Fibroblast of skin of right biceps (primary cell): ENCODE measurements at places on chromosomes 4 and X.
A peak's percentile ranks its signal among the peaks of the same experiment; 100 is the strongest.

- peak; percentile 45 for DNase-seq
These were observed 104.4 kb upstream of the ARHGAP24 start for GRCh38 chr4:85370400-85371032.

- peak; percentile 30 for DNase-seq
These were observed 171.7 kb upstream of the HCCS start for GRCh38 chrX:10939424-10939823.

DNA sequence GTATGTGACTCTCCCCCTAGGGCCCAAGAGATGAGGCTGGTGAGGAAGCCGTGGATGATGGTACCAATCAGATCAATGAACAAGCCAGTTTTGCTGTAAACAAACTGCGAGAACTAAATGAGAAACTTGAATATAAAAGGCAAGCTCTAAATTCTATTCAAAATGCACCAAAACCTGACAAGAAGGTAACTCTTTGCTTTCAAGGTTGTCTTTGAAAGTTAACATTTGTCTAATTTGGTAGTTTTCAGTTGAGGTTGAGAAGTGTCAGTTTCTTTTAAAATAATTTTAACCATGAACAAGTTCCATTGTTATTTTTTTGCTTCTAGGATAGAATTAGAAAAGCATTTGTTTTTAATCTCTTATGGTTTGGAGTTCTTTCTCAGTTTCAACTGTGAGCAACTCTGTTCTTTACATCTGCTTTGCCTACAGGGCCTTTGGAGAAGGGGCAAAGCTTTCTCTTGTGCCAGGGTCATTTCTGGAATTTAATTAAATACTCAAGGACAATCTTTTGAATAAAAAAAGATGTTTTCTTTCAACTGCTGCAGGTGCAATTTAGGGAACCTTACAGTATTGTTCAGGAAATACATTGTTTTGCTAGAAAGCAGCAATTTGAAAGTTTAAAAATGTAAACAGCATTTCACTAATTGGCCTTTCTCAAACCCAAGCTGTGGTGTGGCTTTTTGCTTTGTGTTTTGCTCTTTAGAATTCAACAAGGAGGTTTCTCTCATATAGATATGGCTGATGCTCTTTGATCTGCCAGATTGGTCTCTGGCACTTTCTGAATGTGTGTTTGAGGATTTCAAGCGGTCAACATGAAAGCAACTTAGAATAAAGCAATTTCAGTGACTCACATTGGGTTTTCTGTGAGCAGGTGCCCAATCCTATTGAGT is 62.9 kb downstream of the LRP2BP start:
- no peak for DNase-seq

DNA sequence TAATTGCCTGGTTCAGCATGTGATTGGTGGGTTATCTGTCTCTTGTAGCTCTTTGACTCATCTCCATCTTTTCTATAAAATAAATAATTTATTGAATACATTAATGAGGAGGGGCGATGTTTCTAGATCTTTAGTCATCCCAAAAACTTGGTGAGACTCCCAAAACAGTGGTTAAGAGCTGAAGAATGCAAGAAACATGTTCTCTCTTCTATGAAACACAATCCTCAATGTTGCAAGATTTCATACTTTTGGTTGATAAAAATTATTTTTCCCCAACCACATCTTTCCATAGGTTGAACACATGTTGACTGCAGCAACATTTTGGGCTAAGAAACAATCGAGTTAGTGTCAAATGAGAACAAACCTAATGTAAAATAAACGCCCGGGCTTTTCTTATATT is 1.2 kb upstream of the TMEM47 start:
- DNase-seq = peak; percentile 83

- peak; percentile 73 for DNase-seq
These were observed at the start of gene BST1 for GRCh38 chr4:15702941-15703403. Gene BST1, plus strand, starts transcription at chr4:15703065. Its CDS starts 80 bp downstream, at chr4:15703145.

- peak; percentile 12 for DNase-seq
These were observed 547 bp upstream of the CLGN start for GRCh38 chr4:140427919-140428471.

DNA sequence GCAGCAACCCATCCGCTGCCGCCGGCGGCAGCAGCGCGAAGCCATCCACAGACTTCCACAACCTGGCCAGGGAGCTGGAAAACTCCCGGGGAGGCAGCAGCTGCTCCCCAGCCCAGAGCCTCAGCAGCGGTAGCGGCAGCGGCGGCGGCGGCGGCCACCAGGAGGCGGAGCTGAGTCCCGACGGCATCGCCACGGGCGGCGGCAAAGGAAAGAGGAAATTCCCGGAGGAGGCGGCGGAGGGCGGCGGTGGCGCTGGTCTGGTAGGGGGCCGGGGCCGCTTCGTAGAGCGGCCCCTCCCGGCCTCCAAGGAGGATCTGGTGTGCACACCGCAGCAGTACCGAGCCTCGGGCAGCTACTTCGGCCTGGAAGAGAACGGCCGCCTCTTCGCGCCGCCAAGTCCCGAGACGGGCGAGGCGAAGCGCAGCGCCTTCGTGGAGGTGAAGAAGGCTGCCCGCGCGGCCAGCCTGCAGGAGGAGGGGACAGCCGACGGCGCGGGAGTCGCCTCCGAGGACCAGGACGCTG is 4.9 kb downstream of the PRDM8 start:
- peak; percentile 85 for DNase-seq

DNA sequence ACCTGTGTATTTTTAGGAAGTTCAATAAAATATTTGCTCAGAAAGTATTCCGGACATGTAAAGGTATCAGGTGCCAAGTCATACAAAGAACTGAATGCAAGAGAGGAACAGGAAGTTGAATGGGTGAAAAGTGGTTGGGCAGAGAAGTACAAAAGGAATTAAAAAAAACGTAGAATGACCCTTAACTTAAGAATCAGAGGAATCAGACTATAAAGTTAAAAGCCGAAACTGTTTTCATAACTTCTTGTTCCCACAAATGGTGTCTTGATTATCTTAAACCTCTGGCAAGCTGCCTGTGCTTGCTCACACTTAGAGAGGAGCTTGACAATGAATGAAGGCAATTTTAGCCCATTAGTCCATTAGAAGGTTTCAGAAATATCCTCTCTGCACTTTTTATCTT is 81.6 kb upstream of the HHIP start:
- no peak for DNase-seq

GRCh38 chr4:165410214-165410613 is 31.4 kb downstream of the CPE start:
- DNase-seq = no peak

GRCh38 chr4:74921490-74921889 is 11.4 kb upstream of the PARM1 start:
- DNase-seq = no peak
